ENCODE measurements at places on chromosomes 11 and 22.
A peak's percentile ranks its signal among the peaks of the same experiment; 100 is the strongest.

DNA sequence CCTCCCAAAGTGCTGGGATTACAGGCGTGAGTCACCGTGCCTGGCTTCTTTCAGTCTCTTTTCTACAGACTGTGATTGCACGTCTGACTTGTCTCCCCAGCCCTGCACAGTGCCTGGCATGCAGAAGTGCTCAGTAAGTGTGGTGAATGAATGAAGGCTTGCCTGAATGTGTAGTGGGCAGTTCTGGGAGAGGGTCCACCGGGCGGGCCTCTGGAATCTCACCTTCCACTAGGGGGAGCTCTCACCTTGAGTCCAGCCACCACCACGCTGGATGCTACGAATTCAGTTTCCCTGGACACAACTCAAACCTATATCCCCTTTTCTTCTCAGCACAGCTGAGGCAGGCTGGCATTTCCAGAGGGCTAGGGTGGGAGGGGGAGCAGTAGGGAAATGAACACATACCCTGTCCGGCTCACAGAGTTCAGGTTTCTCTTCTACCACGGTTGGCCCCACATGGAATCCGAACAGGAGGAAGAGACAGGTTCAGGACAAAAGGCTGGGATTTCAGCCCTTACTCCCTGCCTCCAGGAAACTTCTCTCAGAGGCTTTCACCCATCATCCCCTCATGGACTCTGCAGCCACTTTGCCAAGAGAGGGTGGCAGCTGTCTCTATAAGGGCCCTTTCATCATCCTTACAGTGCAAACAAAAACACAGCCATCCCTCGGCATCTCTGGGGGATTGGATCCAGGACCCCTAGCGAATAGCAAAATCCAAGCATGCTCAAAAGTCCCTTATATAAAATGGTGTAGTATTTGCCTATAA is 86.8 kb downstream of the NECTIN1 start:
- DNase-seq: peak; percentile 49

DNA sequence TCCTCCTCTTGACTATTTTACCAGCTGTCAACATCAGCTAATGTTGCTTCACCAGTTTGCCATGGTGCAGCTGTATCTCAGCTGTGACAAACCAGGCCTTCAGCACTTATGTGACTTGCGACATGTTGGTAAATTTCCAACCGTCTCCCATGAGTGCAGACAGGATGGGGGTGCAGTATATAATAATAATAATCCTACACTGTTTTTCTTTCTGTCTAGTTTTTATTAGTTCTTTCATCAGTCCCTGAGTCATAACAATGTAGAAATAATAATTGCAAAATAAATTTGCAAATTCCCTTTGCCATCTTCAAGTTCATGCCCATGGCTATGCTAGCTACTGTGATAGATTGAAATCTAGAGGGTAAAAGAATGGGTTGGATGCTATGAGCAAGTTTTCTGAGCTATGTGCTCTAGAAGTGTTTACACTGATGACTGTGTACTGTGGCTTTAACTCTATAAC is 4.9 kb downstream of the MMP13 start:
- DNase-seq: no peak

DNA sequence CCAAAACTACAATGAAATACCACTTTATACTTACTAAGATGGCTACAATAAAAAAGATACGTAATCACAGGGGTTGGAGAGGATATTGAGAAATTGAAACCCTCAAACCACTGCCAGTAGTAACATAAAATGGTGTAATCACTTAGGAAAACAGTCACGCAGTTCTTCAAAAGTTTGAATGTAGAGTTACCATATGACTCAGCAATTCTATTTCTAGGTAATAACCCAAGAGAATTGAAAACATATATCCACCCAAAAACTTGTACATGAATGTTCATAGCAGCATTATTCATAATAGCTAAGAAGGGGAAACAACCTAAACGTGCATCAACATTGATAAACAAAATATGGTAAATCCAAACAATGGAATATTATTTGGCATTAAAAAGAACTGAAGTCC is 24.4 kb upstream of the PSMA1 start:
- DNase-seq: no peak

DNA sequence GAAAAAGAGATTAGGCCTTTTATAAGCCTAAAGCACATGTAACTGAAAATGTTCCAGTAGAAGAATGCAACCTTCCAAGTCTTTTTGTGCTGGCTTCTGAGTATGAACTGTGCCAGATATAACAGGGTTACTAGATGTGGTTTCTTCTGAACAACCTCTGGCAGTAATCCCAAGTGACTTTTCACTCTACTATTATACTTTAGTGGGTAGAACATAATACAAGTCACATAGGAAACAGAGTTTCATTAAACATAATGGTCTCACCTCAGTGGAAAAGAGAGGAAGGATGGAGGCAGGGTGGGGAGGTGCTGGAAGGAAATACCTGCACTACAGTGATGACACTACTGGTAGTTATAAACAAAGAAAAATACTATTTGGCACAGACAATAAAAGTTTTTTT is 81.3 kb downstream of the PHF21A start:
- DNase-seq: no peak

GRCh38 chr22:40121461-40121860 is 56.3 kb upstream of the TNRC6B start:
- no peak for DNase-seq

DNA sequence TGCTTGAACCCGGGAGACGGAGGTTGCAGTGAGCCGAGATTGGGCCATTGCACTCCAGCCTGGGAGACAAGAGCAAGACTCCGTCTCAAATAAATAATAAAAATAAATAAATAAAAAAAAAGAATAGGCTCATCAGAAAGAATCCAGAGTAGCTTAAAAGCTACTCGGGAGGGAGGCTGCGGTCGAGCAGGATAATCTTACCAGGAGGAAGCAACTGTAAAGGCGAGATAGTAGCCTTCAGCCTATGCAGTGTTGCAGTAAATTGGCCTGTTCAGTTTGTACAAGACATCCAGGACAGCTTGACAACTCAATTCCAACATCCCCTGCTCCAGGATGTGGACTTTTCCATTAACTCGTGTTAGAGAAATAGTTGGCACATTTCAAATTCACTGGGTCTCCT is 1164.7 kb downstream of the LRRC4C start:
- no peak for DNase-seq

GRCh38 chr11:34512840-34513681 is 533 bp downstream of the ELF5 start:
- DNase-seq: no peak

DNA sequence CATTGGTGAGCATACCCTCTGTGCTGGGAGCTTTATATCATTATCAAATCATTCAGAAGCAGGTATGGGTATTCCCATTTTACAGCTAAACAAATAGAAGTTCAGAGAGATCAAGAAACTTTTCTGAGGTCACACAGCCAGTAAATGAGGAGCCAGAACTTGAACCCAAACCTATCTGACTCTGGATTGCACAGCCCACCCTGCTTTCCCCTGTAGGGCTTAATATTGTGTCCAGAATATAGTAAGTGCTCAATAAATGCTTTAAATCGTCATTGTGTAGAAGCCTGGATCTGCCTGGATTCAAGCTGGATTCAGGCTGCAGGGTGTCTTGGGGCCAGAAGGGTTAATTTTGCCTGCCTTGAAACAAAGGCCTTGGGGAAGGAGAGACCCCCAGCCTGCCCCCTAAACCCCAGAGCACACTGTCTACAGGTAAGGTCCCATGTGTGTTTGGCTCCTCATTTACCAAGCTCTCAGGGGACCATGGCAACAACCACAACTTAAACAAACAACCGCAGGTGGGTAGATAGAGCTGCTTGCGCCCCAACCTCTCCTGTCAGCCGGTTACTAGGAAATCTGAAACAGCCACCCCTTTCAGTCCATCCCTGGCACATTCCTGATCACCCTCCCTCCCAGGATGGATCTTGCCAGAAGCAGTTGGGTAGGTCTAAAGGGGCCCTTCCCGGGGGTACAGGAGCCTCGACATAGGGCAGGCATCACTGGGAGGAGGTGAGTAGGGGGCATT is 3.0 kb upstream of the SEC14L3 start:
- peak; percentile 37 for DNase-seq
